Chondrocyte (in vitro differentiated cells): ENCODE measurements at places on chromosomes 1 and 21. TPM values are rescaled to one million over a fixed set of nuclear protein-coding genes. Genes with fewer than 3 reads are reported as not detected.

- no peaks in the 10 kb centered on the region for H3K27me3 ChIP-seq
- no peak overlapping the region for H3K27ac ChIP-seq
- H3K4me1 ChIP-seq = peaks cover 22% of the 10 kb centered on the region
- no peak overlapping the region for H3K4me3 ChIP-seq
- no peak for DNase-seq
Measured at GRCh38 chr21:21163904-21164303, 165.7 kb downstream of the NCAM2 start.

C1orf167 gene
- total RNA-seq = 0.36 TPM in 1 of 3 replicates, not detected in the others

GRCh38 chr1:33466159-33466558 lies 6.3 kb upstream of the ZSCAN20 start:
- no peak overlapping the region for H3K4me3 ChIP-seq
- DNase-seq = no peak
- no peaks in the 10 kb centered on the region for H3K36me3 ChIP-seq
- no peak overlapping the region for H3K27ac ChIP-seq
- H3K4me1 ChIP-seq = peaks cover 29% of the 10 kb centered on the region

GRCh38 chr1:66084442-66084841 lies 291.7 kb downstream of the PDE4B start:
- H3K27me3 ChIP-seq = peaks cover 6% of the 10 kb centered on the region
- no peaks in the 10 kb centered on the region for H3K4me1 ChIP-seq
- no peak overlapping the region for H3K27ac ChIP-seq
- DNase-seq = no peak

IL19 gene
- not detected in 3 replicates for total RNA-seq

TMPRSS3 gene
- total RNA-seq = 0.22 TPM in 1 of 3 replicates, not detected in the others

DNA sequence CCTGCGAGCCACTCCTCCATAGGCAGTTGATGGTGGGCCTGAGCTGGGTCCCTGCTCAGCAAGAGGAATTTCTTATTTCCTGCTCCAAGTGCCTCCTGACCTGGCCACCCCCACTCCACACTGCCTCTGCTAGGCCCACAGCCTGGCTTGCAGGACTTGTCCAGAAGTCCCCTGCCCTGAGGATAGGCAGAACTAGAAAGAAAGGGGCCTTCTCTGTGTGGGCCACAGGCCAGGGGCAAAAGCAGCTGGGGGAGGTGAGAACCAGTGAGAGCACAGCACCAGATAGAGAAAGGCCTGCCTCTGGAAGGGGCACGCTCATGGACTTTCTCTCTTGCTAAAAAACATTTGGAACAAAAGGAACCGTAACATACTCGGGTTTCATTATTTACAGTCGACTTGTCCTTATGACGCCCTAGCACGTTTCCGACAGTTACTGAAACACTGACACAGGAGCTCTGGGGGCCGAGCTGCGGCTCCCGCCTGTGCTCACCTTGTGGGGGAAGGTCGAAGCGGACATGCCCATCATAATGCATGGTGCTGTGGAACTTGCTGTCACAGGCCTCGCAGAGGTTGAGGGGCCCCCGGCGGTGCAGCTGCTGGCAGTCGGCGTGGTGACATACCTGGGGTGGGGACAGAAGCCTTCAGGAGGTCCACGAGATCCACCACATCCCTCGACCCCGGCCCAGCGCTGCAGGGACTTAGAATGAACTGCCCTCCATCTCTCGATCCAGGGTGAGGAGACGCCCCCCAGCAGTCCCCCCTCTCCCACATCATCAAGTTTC lies 11.3 kb upstream of the TNFRSF25 start:
- H3K4me3 ChIP-seq = no peak overlapping the region
- DNase-seq = no peak
- peaks cover 7% of the 10 kb centered on the region for H3K36me3 ChIP-seq
- no peaks in the 10 kb centered on the region for H3K4me1 ChIP-seq
- no peaks in the 10 kb centered on the region for H3K27me3 ChIP-seq
- no peak overlapping the region for H3K27ac ChIP-seq

CAPN9 gene
- not detected in 3 replicates for total RNA-seq

GRCh38 chr1:21300774-21301173 lies 10.5 kb upstream of the ECE1 start:
- no peaks in the 10 kb centered on the region for H3K27me3 ChIP-seq
- H3K4me1 ChIP-seq = peaks cover 54% of the 10 kb centered on the region
- no peak overlapping the region for H3K4me3 ChIP-seq
- H3K27ac ChIP-seq = no peak overlapping the region
- DNase-seq = no peak
- H3K36me3 ChIP-seq = peaks cover 3% of the 10 kb centered on the region

DNALI1 gene
- 3.5 to 5.7 TPM (median 3.9 TPM) in 3 replicates for total RNA-seq

GRCh38 chr1:27302612-27303011 lies 19.4 kb upstream of the TMEM222 start:
- no peaks in the 10 kb centered on the region for H3K27me3 ChIP-seq
- no peak overlapping the region for H3K27ac ChIP-seq
- no peak overlapping the region for H3K4me3 ChIP-seq

CLCA1 gene
- not detected in 3 replicates for total RNA-seq

LRRC7 gene
- total RNA-seq = 0.58 TPM in 1 of 3 replicates, not detected in the others

DNA sequence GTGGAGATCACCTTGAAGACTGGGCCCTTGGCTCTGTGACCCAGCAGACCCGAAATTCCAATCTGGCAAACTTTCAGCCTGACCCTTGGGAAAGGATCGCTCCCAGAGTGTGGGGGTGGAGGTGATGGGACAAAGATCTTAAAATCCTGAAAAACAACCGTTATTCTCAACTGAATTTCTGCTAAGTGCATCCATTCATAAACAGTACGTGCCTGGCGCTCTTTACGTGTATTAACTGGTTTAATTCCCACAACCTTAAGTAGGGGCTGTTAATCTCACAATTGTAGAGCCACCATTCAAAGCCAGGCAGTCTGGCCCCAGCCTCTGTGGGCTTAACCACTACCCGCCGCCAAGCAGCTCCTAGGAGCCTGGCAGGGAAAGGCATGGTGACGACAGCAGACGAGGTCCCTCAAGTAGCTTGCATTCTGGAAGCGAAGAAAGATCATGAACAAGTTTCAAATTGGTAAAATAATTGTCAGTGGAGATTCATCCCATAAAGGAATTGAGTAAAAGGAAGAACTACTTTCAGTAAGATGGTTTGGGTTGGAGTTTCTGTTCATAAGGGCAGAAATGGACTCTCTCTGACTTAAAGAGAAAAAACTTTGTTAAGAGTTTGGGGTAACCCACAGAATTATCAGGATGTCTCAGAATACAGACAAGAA lies 11.4 kb upstream of the RGS16 start:
- DNase-seq = no peak
- no peaks in the 10 kb centered on the region for H3K27me3 ChIP-seq
- no peaks in the 10 kb centered on the region for H3K36me3 ChIP-seq
- peak overlapping the region; percentile 76 for H3K4me3 ChIP-seq
- peaks cover 67% of the 10 kb centered on the region for H3K4me1 ChIP-seq

DNA sequence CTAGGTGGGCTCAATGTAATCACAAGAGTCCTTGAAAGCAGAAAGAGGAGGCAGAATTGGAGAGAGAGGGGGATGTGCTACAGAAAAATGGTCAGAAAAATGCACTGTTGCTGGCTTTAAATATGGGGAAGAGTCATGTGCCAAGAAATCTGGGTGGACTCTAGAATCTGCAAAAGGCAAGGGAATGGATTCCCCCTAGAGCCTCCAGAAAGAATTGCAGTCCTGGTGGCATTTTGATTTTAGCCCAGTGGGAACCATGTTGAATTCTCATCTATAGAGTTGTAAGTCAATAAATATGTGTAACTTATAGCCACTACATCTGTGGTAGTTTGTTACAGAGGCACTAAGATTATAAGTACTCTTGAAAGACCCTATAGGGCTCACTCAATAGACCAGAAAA lies 210.3 kb downstream of the ASTN1 start:
- no peak for DNase-seq
- no peaks in the 10 kb centered on the region for H3K36me3 ChIP-seq
- peaks cover 8% of the 10 kb centered on the region for H3K27me3 ChIP-seq
- no peak overlapping the region for H3K27ac ChIP-seq

- H3K27me3 ChIP-seq = no peaks in the 10 kb centered on the region
- peaks cover 3% of the 10 kb centered on the region for H3K4me1 ChIP-seq
- no peak overlapping the region for H3K4me3 ChIP-seq
- no peaks in the 10 kb centered on the region for H3K36me3 ChIP-seq
- no peak for DNase-seq
- no peak overlapping the region for H3K27ac ChIP-seq
Measured at GRCh38 chr1:188466539-188466938, 1637.8 kb downstream of the PLA2G4A start.

GRCh38 chr1:40645118-40645680 lies 20.3 kb downstream of the RIMS3 start:
- DNase-seq = no peak
- H3K27me3 ChIP-seq = no peaks in the 10 kb centered on the region
- peaks cover 7% of the 10 kb centered on the region for H3K4me1 ChIP-seq
- peaks cover 9% of the 10 kb centered on the region for H3K36me3 ChIP-seq
- no peak overlapping the region for H3K4me3 ChIP-seq

NEGR1 gene
- total RNA-seq = 6.4 to 9.0 TPM (median 7.7 TPM) in 3 replicates

HCN3 gene
- total RNA-seq = 4.3 to 4.4 TPM (median 4.4 TPM) in 3 replicates

- no peaks in the 10 kb centered on the region for H3K27me3 ChIP-seq
Measured at GRCh38 chr1:172843444-172843843, 184.5 kb downstream of the FASLG start.

GRCh38 chr1:179178183-179178582 lies 51.3 kb downstream of the ABL2 start:
- peak overlapping the region; percentile 88 for H3K27ac ChIP-seq
- no peak for DNase-seq
- H3K27me3 ChIP-seq = no peaks in the 10 kb centered on the region
- H3K36me3 ChIP-seq = no peaks in the 10 kb centered on the region

FLG2 gene
- total RNA-seq = not detected in 3 replicates

DNA sequence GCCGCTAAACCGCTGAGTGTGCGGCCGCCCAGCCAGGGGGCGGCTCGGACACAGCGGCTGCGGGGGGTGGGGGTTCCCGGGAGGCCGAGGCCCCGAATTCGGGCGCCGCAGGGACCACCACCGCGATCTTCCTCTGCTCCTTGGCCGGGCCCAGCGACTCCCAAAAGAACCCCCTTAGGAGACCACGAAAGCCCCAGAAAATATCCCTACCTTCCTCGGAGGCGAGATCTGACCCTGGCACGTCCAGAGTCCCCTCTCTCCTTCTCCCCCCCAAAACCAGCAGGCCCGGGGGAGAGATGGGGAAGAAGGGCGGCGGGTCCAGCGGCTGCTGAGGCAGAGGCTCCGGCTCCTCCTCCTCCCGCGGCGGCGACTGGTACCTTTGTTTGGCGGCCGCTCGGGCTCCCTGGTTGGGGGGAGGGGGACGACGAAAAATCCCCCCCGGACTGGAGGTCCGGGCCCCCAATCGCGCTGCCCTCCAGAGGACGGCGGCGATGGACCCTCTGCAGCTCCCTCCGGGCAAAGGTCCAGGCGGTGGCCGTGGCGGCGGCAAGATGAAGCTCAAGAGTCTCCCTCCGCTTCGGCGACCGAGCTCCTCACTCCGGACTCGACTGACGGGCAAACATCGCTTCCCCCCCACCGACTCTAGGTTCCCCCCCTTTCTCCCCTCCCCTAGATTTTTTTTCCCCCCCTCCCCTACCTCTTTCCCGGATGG lies at the start of gene ARID4B:
Gene ARID4B (minus strand): TSS at position 621 of the 712 bp plus-strand sequence. CDS start 1,260 bp downstream, outside the sequence.
- H3K27me3 ChIP-seq = no peaks in the 10 kb centered on the region
- DNase-seq = no peak
- H3K4me3 ChIP-seq = peak within 1 kb of the TSS; percentile 94

GRCh38 chr1:10692401-10693021 lies 103.9 kb downstream of the CASZ1 start:
- peaks cover 4% of the 10 kb centered on the region for H3K4me1 ChIP-seq
- no peak for DNase-seq

SPATA6 gene
- total RNA-seq = 3.1 to 7.3 TPM (median 3.8 TPM) in 3 replicates

DNA sequence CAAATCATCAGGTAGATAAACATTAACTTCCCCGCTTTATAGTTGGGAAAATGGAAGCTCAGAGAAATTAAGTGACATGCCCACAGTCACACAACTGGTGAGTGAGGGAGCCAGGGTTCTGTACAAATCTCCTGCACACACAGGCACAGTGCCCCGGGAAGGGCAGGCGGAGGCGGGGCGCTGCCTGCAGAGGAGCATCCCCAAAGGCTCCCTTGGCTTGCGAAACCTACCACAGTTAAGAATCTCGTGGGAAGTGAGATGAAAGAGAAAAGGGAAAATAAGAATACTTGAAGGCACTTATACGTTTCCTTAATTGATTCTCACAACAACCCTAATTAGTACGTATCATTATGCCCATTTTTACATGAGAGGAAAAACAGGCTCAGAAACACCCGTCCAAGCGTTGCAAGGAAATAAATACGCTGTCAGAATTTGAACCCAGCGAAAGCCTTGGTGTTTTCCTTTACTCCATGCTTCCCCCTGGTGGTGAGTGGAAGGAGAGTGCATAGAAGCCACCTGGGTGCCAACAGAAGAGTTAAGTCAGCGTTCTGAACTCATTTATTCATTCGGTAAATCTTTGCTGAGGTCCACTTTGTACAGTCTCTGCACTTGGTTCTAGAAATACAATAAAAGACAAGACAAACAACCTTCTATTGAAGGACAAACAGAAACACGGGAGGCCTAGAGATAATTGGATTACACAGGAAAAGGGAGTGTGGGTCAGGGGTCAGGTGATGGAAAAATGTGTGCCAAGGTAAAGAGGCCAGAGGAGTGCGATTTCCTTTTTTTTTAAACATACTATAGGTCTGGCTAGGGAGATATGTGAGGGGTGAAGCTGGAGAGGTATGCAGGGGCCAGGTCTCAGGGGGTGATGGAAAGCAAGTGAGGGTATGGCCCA lies 28.4 kb downstream of the ACP6 start:
- no peak for DNase-seq
- peaks cover 17% of the 10 kb centered on the region for H3K36me3 ChIP-seq
- no peaks in the 10 kb centered on the region for H3K4me1 ChIP-seq
- no peak overlapping the region for H3K27ac ChIP-seq

GRCh38 chr1:100265562-100265930 lies 470 bp upstream of the RTCA start:
- no peak for DNase-seq
- peaks cover 27% of the 10 kb centered on the region for H3K4me1 ChIP-seq
- H3K27me3 ChIP-seq = no peaks in the 10 kb centered on the region
- peak overlapping the region; percentile 99 for H3K4me3 ChIP-seq
- peak overlapping the region; percentile 97 for H3K27ac ChIP-seq

SYT2 gene
- 0.07 TPM in 1 of 3 replicates, not detected in the others for total RNA-seq

DNA sequence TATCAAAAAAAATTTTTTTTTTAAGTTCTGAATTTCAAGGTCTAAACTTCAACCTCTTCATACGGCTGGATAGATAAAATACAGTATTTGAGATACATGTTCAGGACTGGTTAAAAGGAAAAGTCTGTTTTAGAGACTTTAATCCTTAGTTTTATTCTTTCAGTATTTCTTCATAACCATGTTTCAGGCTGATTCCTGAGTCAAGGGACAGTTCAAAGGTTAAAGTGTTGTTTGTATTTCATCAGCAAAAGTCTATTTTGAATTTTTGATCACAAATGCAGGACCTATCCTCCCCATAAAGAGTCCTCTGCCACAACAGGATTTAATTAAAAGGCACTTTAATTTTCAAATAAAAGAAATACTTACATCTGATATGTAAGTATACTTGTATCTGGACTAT lies 53.5 kb downstream of the SELENOF start:
- H3K27ac ChIP-seq = no peak overlapping the region
- H3K4me3 ChIP-seq = no peak overlapping the region
- H3K36me3 ChIP-seq = peaks cover 4% of the 10 kb centered on the region
- DNase-seq = no peak
- no peaks in the 10 kb centered on the region for H3K27me3 ChIP-seq
- H3K4me1 ChIP-seq = no peaks in the 10 kb centered on the region
